ENCODE measurements at places on chromosomes 1 and 21.
A peak's percentile ranks its signal among the peaks of the same experiment; 100 is the strongest.

GRCh38 chr1:67815303-67816094, 17.8 kb downstream of the GNG12 start:
- no peak for DNase-seq

GRCh38 chr1:244665771-244666217, 12.9 kb downstream of the DESI2 start:
- no peak for DNase-seq

GRCh38 chr1:26290122-26290881, 10.4 kb downstream of the SH3BGRL3 start:
- DNase-seq, result no peak

DNA sequence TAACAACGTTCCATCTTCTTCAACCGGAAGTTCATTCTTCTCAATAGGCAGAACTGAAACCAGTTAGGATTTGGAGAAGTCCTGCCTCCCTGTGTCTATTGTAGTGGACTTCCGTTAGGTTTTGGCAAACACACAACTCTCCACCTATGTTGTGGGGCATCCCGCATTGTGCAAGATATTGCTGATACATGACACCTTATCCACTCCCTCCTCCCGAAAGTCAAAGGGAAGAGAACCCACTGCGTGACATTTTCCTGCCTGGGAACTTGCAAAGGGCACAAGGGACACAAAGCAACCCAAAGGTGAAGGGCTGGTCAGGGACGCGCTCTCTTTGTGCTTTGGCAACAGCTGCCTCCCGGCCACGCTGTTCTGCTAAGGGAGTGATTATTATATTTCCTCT, 164.8 kb downstream of the TPR start:
- DNase-seq, result no peak

DNA sequence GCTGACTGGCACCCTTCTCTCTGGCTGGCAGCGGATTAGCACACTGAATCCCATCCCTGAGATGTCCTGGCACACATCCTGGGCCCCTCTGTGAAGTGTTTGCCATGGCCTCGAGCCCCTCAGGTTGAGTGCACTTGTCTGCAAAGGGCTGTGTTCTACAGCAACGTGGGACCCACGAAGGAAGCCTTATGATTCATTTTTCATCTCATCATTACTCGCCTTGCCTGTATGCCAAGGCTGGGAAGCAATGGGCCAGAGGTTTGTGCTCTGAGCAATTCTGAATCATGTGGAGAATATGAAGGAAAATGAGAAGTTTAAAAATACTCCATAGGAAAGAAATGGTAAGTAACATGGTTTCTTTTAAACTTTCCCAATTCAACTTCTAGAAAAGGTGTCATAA, 124.8 kb upstream of the LMO4 start:
- no peak for DNase-seq

DNA sequence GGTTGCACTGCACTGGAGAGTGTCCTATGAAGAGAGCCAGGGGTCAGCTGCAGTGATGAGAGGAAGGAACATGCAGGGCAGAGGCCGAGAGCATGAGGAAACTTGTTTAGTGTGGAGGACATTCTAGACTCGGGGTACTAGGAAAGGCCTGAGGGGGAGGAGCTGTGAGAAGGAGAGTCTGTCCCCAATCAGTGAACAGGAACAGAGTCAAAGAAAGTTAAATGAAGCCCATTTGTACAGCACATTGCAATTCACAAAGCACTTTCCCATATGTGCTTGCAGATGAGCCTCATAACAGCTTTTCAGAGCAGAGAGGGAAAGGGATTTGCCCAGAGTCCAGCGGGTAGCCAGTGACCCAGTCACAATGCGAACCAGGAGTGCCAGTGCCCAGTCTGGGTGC, 83.4 kb downstream of the NAV1 start:
- DNase-seq, result no peak

DNA sequence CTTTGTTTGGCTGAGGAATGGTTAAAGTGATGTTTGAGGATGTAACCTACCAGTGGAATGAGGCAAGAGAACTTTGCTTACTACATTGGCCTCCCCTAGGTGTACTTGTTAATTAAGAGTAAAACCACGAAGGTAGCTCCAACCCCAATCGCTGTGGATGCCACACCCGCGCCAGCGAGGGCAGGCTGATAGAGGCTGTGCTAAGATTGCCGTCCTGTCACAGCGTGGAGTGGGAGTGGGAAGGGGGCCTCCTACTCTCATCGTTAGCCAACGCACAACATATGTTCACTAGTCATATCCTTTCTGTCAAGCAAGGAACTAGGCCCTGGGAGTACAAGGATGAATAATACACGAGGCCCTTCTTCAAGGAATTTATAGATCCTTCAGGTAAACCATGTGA, 99.6 kb downstream of the RUNX1 start:
- no peak for DNase-seq

- no peak for DNase-seq
Measured at GRCh38 chr1:99503276-99503747, 142.6 kb upstream of the PALMD start.

- no peak for DNase-seq
Measured at GRCh38 chr1:21773585-21773984, 9.4 kb downstream of the USP48 start.

- DNase-seq, result no peak
Measured at GRCh38 chr1:196387766-196388165, 220.5 kb downstream of the KCNT2 start.

DNA sequence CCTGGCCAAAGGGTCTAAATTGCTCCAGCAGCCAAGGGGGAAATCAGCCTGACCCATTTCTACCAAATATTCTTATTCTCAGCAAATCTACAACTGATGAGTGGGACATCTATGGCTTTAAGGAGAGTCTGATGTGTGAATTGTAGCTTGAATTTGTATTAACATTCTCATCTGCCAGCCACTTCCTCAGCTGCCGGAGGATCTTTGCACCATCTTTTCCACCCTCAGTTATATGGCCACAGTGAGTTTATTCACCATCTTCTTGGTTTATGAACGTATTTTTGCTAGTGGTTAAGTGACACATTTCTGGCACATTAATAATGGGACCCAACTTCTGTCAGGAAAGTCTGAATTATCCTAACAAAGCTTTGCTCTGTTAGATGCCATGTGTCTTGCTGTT, 69.6 kb downstream of the COLGALT2 start:
- no peak for DNase-seq

- DNase-seq, result no peak
Measured at GRCh38 chr1:100028765-100029164, 59.0 kb downstream of the SLC35A3 start.

- no peak for DNase-seq
Measured at GRCh38 chr1:233086961-233087881, 136.8 kb downstream of the NTPCR start.

DNA sequence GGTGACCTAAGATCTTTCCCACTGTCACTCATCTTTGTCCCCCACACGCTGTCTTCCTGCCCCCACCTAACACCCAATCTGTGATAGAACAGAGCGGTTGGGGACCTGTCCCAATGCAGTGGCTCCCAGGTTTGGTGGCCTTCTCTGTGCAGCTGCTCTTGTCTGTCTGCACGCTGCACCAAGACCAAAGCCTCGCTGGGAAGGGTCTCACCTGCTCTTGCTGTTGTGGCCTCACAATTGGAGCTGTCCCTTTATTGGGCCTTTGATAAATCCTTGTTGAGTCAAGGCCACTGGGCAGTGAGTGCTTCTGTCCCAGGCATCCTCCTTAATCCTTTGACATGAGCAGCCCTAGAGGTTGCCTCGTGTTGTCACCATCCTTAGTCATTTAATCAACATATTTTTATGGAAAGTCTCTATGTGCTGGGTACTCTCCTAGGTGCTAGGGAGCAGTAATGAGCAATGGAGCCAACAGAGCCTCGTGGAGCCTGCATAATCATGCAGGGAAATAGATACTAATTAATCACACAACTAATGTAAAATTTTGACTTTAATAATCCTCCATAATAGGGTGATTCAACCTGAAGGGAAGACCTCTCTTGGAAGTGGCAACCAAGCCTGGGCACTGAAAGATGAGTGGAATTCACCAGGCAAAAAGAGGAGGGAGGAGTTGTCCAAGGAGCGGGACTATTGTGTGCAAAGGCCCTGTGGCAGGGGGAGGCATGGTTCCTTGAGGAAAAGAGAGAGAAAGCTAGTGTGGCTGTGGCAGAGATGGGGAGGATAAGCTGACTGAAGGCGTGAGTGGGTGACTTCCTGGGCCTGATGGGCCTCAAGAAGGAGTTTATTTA, 57.6 kb downstream of the MAN1C1 start:
- no peak for DNase-seq

- DNase-seq, result peak; percentile 9
Measured at GRCh38 chr1:119565131-119565772, 58.2 kb downstream of the HSD3B1 start.

GRCh38 chr1:18955441-18956192, 859 bp downstream of the IFFO2 start:
- no peak for DNase-seq

- no peak for DNase-seq
Measured at GRCh38 chr1:44932151-44932550, 54.2 kb downstream of the EIF2B3 start.

- no peak for DNase-seq
Measured at GRCh38 chr21:15849927-15850326, 120.1 kb downstream of the USP25 start.

- no peak for DNase-seq
Measured at GRCh38 chr1:24351918-24352627, 32.9 kb downstream of the GRHL3 start.

DNA sequence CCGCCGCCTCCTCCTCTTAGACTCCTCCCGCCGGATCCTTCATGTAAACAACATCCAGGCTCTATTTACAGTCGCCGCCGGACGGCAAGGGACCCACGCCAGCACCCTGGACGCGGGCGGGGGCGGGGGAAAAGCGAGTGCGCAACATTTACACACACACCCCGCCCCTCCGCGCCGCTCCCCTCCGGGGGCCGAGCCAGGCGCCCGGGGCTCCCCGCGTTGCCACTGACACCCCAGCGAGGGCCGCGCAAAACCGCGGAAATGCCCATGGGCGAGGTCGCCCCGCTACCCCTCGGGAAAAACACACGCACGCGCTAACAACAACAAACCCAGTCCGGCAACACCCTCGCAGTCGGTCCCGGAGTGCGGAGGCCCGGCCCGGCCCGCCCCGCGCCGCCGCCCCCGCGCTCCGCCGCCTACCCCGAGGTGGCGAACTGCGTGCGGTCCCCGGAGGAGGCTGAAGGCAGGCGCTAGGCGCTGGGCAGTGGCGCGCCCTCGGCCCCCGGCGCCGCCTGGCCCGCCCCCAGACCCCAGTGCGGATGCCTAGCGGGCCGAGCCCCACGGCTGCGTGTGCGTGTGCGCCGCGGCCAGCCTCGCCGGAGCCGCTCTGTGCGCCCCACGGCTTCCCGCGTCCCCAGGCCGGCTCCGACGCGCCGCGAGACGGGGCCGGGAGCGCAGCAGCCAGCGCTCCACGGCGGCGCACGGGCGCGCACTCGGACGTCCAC, 81.1 kb upstream of the AK4 start:
- DNase-seq, result no peak

DNA sequence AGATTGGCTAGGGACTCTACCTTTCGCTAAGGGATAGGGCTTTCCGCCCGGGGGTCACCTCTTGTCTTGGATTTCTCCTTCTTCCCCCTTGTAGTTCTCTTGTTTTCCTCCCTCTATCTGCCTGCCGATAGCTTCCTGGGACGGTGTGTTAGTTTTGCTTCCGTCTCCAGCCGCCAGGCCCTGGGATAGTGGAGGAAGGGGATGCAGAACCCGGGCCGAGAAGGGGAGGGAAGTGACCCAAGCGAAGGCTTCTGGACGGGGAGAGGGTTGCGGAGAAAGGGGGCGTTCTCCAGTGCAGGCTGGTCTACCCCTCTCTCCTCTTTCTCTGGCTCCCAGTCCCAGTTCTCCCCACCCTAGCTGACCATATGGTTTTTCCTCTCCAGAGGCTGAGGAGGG, 871 bp downstream of the TUFT1 start:
- no peak for DNase-seq

DNA sequence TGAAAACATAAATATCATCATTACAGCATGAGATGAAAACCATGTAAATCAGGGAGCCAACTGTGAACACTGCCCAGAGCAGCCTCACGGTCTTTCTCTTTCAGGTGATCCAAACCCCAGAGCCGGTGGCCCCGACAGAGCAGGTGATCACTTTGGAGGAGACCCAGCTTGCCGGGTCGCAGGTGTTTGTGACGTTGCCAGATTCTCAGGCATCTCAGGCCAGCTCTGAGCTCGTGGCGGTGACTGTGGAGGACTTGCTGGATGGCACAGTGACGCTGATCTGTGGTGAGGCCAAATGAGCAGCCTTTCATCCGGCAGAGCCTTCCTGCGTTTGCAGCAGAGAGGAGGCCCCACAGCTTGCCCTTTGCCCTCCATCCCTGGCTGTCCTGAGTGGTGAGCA, 37.2 kb upstream of the EPHA8 start:
- no peak for DNase-seq

GRCh38 chr1:23216771-23217420, 406 bp downstream of the HTR1D start:
- DNase-seq, result no peak

GRCh38 chr1:102837551-102837950, 270.8 kb downstream of the COL11A1 start:
- DNase-seq, result no peak

- DNase-seq, result no peak
Measured at GRCh38 chr21:39625211-39625895, 12.6 kb downstream of the B3GALT5 start.

- DNase-seq, result no peak
Measured at GRCh38 chr1:91744953-91745639, 140.9 kb downstream of the TGFBR3 start.

DNA sequence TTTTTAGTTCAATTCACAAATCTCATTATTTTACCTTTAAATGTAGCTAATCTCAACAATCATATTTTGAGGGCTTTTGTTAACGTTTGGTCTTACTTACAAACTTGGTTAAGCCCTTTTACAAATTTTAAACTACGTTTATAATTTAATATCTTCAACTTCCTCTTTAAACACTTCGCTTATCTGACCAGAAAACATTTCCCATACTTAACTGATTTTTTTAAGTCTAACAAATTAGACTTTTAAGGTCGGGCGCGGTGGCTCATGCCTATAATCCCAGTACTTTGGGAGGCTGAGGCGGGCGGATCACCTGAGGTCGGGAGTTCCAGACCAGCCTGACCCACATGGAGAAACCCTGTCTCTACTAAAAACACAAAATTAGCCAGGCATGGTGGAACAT, 300.9 kb downstream of the LMX1A start:
- DNase-seq, result no peak

DNA sequence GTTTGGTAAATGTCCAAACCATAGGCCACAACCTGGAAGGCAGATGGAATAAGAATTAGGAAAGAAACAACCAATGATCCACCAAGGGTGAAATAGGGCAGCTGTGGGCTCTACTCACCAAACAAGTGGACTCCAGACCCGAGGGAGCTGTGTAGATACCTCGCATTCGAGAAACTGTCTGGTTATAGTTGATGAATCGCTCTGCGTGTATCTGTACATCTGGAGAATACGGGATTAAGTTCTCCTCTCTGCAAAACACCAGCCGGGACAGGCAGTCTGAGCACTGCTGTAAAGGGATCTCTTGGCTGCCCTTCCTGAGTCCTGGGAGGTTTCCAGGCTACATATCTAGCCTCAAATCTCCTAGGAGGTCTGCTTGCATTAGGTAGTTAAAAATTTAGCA, 9.4 kb upstream of the UBR4 start:
- DNase-seq, result no peak

DNA sequence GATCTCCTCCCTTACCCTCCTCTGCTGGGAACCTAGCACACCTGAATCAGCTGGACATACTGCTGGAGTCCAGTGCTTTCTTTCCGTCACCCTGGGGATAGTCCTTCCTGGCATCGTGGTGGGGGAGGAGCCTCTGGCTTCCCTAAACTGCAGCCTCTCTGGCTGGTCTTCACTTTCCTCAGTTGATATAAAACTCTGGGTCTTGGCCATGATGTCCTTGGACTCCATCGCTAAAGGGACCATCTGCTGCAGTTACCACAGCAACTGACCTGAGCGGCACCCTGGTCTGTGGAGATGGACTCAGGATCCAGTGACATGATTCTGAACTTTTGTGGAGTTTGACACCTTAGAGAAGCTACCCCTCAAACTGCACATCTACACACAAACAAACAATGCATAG, 22.8 kb downstream of the PARS2 start:
- no peak for DNase-seq

All from GM12878 (cell line).